Activated CD8-positive, alpha-beta memory T cell treated with anti-CD3 and anti-CD28 coated beads, Interleukin-2, amount 10 ng/mL, durations not matched to agents 7 days and 5 days (primary cell): ENCODE measurements at places on chromosomes 13 and 19. TPM values are rescaled to one million over a fixed set of nuclear protein-coding genes. Genes with fewer than 3 reads are reported as not detected.

The GPR180 gene
- 7.5 TPM for total RNA-seq

The FLT3LG gene
- total RNA-seq: 112 TPM

The SIGLEC5 gene
- total RNA-seq: not detected

The CERS1 gene
- not detected for total RNA-seq

The SLITRK1 gene
- not detected for total RNA-seq

The TNFSF9 gene
- total RNA-seq: 18.5 TPM

The ABCA7 gene
- 62.7 TPM for total RNA-seq

The AKAP8L gene
- total RNA-seq: 105 TPM

The LHB gene
- total RNA-seq: not detected

The MYBPC2 gene
- not detected for total RNA-seq

The KIR3DL2 gene
- 0.54 TPM for total RNA-seq

The ZNF177 gene
- 1.1 TPM for total RNA-seq

The IL17D gene
- 0.37 TPM for total RNA-seq

The C19orf67 gene
- not detected for total RNA-seq

The ZNF430 gene
- total RNA-seq: 28.5 TPM

The NECTIN2 gene
- total RNA-seq: 0.49 TPM

The GTF2F1 gene
- 64.7 TPM for total RNA-seq
